ENCODE measurements at places on chromosomes 3 and 15.

DNA sequence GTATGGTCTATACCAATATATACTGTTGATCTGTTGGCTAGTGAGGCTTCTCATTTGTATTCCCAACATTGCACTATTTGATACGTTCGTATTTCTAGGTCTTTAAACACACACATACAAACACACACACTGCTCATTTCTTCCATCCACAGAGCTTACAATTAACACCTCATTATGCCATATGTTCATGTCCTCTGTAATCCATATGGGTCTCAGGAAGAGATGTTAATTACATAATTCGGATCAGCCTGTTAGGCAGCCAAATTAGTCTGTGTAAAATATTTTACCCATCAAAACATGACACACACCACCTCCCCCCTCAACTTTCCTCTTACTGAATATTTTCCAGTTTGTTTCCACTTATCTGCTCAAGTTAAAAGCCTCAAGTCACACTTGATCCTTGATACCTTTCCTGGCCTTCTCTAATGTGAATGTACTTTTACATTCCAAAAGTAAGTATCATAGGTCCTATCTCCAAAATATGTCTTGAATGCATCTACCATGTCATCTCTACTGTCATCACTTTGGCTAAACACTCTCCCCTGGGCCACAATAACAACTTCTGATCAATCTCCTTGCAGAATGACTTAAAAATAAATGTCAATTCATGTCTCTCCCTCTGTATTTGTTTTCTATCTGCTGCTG lies 28.2 kb downstream of the EOGT start:
- DNase-seq, result no peak

- DNase-seq, result no peak
Observed at GRCh38 chr15:54321426-54321825, 343.2 kb downstream of the UNC13C start.

- DNase-seq, result no peak
Observed at GRCh38 chr3:55641964-55642363, 154.9 kb upstream of the WNT5A start.

DNA sequence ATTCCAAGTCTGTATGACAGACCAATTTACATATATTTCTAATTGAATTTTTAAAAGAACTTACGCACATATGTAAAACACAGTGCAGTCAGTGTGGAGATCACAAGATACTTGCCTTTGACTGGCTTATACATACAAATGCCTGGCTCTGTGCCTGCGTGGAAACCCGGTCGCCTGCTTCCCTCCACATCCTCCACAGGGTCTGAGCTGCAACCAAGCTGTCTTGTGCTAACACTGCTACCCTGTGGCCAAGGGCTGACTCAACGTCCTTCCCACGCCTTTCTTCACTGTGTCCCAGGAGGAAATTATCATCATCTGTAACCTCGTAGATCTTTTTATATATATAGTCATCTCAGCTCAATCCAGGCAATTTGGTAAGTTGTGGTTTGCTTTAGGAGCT lies 117.0 kb downstream of the WNT7A start:
- no peak for DNase-seq

DNA sequence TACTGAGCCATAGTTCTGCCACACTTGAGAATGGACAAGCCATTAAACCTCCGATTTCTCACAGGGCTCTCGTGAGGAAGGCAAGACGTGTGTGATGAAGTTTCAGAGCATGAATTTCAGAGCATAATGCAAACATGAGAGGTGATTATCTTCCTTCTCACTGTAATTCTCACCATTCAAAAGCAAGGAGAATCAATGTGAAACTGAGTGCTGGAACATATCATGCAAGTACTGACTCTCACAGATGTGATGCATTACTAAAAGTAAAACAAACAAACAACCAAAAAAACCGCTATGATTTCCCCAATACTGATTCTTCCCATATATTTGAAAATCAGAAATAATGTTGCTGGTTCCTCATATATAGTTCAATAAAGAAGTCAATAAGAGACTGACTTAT lies 23.7 kb downstream of the P3H2 start:
- no peak for DNase-seq

GRCh38 chr3:172174513-172175253 lies 135.3 kb downstream of the FNDC3B start:
- no peak for DNase-seq

DNA sequence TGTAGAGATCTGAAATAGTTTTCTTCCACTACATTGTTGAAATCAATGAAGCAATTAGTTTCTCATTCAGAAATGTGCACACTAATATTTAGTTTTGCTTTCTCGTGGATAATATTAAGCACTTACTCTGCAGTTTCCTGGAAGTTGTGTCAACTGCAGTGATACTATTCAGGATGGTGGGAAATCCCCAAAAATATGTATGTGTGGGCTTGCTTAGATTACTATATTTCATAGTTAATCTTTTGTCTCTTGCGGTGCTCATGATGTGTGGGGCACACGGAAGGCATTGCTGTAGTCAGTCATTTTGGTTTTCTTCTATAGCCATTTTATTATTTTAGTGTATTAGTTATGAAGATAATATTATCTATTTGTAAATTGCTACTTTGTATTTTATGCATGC lies 19.7 kb downstream of the RAB11A start:
- DNase-seq, result no peak

DNA sequence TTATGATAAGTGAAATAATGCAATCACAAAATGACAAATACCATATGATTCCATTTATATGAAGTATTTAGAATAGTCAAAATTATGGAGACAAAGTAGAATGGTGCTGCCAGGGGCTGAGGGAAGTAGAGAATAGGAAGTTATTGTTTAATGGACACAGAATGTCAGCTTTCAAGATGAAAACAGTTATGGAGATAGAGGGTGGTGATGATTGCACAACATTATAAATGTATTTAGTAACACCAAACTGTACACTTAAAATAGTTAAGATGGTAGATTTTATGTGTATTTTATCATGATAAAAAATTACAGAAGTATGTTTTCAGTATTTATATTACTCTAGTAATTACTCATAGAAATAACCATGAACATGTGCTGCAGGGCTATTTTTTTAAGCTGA lies 100.8 kb upstream of the AZI2 start:
- no peak for DNase-seq

All from stimulated activated CD4-positive, alpha-beta T cell treated with anti-CD3 and anti-CD28 coated beads, TNF-alpha, amount 100 ng/mL, for 4 hours (primary cell).